IPS-NIHi11 (cell line): ENCODE measurements at places on chromosomes 3 and 15.
A peak's percentile ranks its signal among the peaks of the same experiment; 100 is the strongest.

DNA sequence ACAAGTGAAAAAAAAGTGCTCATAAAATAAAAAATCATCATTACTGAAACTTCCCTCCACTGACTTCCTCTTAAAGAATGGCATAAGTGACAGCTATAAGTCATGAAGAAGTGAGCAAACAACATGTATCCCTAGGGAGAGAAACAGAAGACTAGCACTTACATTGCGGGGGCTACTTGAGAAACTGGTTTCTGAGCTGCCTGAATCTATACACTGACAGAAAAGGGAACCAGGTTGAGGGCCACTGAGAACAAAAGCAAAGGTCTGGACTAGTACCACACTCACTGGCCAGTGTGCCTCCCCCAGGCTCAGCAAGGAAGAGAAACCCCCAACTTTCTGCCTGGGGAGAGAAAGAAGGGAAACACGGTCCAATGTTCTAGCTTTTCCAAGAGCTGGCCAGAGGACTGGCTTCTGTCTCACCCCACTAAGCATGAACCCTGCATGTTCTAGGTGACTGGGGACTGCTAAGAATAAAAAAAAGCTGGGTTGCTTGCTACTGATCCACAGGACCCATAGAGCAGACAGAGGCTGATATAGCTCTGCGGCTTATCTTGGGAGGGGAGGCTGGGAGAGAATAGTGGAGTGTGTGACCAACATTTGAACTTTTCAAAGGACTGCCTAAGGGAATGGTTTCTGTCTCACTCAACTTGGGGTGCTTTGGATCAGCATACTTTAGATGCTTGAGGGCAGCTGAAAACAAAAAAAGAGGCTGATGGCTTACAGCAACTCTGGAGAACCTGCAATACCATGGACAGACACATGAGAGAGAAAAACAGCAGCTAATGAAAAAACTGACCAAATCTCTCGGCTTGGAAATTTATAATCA is 8.1 kb downstream of the RAD18 start:
- no peak for DNase-seq

- no peak for DNase-seq
Measured at GRCh38 chr3:29581311-29581710, 300.4 kb downstream of the RBMS3 start.

DNA sequence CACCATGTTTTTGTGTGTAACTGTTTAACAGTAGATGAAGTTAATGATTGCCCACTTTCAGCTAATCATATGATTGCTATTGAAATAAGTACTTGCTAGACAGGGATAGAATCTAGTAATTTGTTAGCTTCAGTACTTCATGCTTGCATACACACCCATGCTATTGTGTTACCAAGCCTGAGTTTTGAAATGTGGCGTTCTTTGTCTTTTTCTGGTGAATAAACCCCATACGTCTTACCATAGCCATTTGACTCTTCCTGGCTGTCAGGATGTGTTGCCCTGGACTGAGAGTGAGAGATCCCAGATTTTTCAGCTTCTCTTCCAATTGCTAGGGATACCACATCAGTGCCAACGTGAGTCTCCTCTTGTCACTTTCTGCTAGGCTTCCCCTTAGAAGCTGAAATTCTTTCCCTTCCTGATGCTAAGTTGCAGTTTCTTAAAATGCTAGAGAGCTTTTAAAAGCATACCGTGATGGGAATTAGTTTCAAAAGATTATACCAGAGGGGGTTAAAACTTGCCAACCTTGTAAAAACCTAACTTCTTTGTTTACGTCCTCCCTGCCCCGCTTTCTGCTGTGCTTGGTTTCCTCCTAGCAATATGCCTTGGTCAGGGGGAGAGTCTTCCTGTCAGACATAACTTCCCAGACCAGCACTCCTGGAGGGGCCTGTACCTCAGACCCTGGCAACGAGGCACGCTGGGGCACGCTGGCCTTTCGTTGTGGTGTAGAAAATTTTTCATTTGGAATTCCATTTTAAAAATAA is 62.9 kb upstream of the ULK4 start:
- peak; percentile 19 for DNase-seq

- DNase-seq = no peak
Measured at GRCh38 chr3:68699541-68699940, 232.8 kb downstream of the TAFA4 start.

GRCh38 chr15:64146041-64146440 is 5.5 kb upstream of the SNX22 start:
- no peak for DNase-seq

DNA sequence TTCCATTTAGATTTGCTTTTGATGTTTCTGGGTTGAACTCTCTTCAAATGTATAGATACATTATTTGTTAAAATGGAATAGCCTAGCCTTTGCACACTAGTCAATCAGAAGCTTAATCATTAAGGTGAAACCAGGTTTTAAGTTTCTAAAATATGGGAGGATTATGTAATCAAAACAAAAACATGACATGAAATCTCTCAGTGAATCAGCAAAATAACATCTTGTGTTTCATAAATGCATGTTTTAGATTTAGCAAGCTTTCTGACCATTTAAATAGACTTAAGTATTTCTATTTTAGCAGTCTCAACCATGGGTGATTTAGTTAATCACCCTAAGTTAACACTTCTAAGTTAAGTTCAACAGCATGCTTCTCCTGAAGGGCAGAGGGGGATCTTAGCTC is 11.3 kb downstream of the GTF2E1 start:
- no peak for DNase-seq

GRCh38 chr3:140902791-140903190 is 38.8 kb upstream of the SLC25A36 start:
- no peak for DNase-seq

GRCh38 chr3:181210275-181210674 is 220.7 kb upstream of the DNAJC19 start:
- DNase-seq = no peak

GRCh38 chr15:70833861-70834765 is 19.8 kb downstream of the LARP6 start:
- DNase-seq = peak; percentile 70
